ENCODE measurements at places on chromosomes 1 and 21. TPM values are rescaled to one million over a fixed set of nuclear protein-coding genes. Genes with fewer than 3 reads are reported as not detected.

WDR77 gene
- 47.7 TPM for total RNA-seq

RAVER2 gene
- 0.47 TPM for total RNA-seq

GLUL gene
- total RNA-seq = 150 TPM

NADK gene
- total RNA-seq = 62.1 TPM

CD53 gene
- total RNA-seq = not detected

SPRR2E gene
- not detected for total RNA-seq

TAF1A gene
- total RNA-seq = 10.8 TPM

OLIG1 gene
- not detected for total RNA-seq

ADAMTS4 gene
- total RNA-seq = not detected

HES3 gene
- total RNA-seq = not detected

KIF21B gene
- 1.7 TPM for total RNA-seq

DNA sequence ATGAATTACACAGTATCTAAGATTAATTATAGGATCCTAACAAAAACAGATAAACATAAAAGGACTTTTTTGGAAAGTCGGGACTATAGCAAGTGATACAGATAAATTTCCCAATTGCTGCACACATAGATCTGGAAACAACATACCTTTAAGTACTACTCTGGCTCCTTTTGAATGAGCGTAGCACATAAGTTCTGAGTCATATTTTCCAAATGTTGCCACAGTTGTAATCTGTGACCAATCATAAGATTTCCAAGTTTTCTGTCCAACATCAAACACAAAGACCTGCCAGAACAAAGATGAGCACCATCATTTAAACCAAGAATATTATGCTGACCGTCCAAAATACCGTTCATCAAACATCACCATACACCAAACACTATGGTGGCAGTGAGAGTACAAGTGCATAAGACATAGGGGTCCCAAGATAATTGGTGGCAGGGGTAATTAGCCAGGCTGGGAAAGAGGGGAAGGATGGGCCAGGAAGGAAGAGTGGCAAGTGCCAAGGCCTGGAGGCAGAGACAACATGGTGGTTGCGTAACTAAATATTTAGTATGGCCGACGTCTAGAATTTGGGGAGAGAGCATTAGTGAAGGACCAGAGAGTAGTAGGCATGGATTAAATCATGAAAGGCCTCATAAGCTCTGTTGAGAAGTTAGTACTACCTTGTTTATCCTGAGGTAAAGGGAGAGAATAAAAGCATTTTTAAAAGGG is 3.6 kb downstream of the CTBS start:
- no peak overlapping the region for H3K27ac ChIP-seq
- DNase-seq = no peak
- no peaks in the 10 kb centered on the region for H3K27me3 ChIP-seq
- H3K4me1 ChIP-seq = peaks cover 24% of the 10 kb centered on the region

DNA sequence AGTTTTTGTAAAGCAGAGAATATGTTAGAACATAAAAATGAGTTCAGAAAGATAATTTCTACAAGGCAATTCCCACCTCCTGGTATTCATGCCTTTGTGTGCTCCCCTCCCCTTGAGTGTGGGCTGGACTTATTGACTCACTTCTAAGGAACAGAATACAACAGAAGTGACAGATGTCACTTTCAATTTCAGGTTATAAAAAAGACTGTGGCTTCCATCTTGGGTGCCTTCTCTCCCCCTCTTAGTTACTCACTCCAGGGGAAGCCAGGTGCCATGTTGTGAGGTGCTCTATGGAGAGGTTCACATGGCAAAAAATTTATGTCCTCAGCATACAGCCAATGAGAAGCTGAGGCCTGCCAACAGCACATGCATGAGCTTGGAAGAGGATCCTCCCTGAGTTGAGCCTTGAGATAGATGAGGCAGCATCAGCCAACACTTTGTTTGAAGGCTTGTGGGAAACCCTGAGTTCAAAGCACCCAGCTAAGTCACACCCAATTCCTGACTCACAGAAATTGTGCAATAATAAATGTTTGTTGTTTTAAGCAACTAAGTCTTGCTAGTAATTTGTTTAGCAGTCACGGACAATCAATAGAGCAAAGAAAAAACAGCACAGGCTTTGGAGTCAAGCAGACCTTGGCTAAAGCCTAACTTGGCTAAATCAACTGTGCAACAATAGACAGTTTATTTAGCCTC is 73.5 kb upstream of the NGF start:
- no peak for DNase-seq
- peak overlapping the region; percentile 22 for H3K27ac ChIP-seq
- H3K4me1 ChIP-seq = peaks cover 43% of the 10 kb centered on the region
- no peaks in the 10 kb centered on the region for H3K27me3 ChIP-seq

GRCh38 chr1:205287076-205287475 is 34.5 kb downstream of the NUAK2 start:
- H3K36me3 ChIP-seq = no peaks in the 10 kb centered on the region
- DNase-seq = no peak
- no peak overlapping the region for H3K4me3 ChIP-seq
- no peak overlapping the region for H3K27ac ChIP-seq

GRCh38 chr1:59285691-59286090 is 11.2 kb upstream of the FGGY start:
- no peak overlapping the region for H3K27ac ChIP-seq
- DNase-seq = no peak
- no peak overlapping the region for H3K4me3 ChIP-seq
- no peaks in the 10 kb centered on the region for H3K36me3 ChIP-seq

DNA sequence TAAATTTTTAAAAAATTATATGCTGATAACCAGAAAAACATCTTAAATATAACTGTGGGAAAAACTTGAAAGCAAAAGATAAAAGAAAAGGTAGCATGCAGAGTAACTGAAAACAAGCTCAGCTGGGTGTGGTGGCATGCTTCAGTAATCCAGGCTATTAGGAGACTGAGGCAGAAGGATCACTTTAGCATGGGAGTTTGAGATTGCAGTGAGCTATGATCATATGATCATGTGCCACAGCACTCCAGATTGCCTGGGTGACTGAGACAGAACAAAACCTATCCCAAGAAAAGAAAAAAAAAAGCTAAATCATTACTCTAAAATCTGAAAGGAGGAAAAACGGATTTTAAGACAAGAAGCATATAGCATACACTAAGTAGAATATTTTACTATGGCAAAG is 1624.0 kb downstream of the AMY1C start:
- no peak overlapping the region for H3K4me3 ChIP-seq
- no peak overlapping the region for H3K27ac ChIP-seq
- no peaks in the 10 kb centered on the region for H3K27me3 ChIP-seq
- H3K36me3 ChIP-seq = no peaks in the 10 kb centered on the region

DNA sequence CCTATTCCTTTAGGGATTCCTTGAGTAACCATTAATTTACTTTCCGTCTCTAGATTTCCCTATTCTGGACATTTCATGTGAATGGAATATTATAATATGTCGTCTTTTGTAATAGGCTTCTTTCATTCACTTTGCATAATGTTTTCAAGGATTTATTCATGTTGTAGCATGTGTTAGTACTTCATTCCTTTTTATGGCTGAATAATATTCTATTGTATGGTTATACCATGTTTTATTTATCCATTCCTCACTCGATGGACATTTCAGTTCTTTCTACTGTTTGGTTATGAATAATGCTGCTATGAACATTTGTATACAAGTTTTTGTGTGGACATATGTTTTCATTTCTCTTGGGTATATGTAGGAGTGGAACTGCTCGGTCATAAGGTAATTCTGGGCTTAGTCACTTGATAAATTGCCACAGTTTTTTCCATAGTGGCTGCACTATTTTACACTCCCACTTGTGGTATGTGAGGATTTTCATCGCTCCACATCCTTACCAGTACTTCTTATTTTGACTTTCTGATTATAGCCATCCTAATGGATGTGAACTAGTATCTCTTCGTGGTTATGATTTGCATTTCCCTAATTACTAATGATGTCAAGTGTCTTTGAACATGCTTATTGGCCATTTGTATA is 17.7 kb downstream of the PPP2R5A start:
- H3K4me1 ChIP-seq = no peaks in the 10 kb centered on the region
- no peak overlapping the region for H3K4me3 ChIP-seq
- H3K27ac ChIP-seq = no peak overlapping the region
- no peak for DNase-seq
- H3K36me3 ChIP-seq = no peaks in the 10 kb centered on the region
- no peaks in the 10 kb centered on the region for H3K27me3 ChIP-seq

GRCh38 chr1:198185146-198185545 is 28.3 kb downstream of the NEK7 start:
- DNase-seq = no peak
- no peaks in the 10 kb centered on the region for H3K4me1 ChIP-seq
- H3K36me3 ChIP-seq = no peaks in the 10 kb centered on the region
- H3K27ac ChIP-seq = no peak overlapping the region
- H3K4me3 ChIP-seq = no peak overlapping the region

- no peaks in the 10 kb centered on the region for H3K36me3 ChIP-seq
- 0 out of 2 replicates have a peak, but pooled peaks cover 3% of the 10 kb centered on the region for H3K4me1 ChIP-seq
- H3K4me3 ChIP-seq = no peak overlapping the region
- H3K27me3 ChIP-seq = no peaks in the 10 kb centered on the region
- no peak overlapping the region for H3K27ac ChIP-seq
Measured at GRCh38 chr1:38239258-38239835, 192.8 kb upstream of the POU3F1 start.

DNA sequence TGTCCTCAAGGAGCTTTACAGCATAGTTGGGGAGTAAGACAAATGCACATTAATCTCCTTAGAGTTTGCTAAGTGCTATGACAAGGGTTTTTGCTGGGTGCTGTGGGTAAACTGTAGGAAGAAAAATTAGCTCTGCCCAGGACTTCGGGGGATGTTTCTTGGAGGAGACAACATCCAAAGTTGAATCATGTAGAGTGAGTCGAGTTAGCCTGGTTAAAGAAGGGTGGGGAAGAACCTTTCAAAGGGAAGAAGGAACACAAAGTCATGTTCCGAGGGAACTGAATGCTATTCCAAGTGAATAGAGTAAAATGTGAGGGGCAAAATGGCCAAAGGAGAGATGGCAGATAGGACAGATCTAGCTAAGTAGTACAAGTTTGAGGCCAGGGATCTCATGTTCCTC is 17.1 kb downstream of the SPRTN start:
- H3K27ac ChIP-seq = no peak overlapping the region
- no peak overlapping the region for H3K4me3 ChIP-seq
- peaks cover 29% of the 10 kb centered on the region for H3K36me3 ChIP-seq
- no peak for DNase-seq

DNA sequence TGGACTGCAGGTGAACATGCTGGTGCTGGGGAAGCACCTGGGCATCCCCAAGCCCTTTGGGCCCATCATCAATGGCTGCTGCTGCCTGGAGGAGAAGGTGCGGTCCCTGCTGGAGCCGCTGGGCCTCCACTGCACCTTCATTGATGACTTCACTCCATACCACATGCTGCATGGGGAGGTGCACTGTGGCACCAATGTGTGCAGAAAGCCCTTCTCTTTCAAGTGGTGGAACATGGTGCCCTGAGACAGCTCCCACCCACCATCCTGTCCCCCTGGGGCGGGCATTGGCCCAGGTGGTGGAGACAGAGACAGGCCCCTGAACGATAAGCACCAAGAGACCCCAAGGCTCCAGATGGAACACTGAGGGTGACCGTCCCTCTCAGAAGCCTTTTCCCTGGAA is 25.2 kb upstream of the PADI4 start:
- H3K27me3 ChIP-seq = no peaks in the 10 kb centered on the region
- DNase-seq = no peak
- no peak overlapping the region for H3K4me3 ChIP-seq

DNA sequence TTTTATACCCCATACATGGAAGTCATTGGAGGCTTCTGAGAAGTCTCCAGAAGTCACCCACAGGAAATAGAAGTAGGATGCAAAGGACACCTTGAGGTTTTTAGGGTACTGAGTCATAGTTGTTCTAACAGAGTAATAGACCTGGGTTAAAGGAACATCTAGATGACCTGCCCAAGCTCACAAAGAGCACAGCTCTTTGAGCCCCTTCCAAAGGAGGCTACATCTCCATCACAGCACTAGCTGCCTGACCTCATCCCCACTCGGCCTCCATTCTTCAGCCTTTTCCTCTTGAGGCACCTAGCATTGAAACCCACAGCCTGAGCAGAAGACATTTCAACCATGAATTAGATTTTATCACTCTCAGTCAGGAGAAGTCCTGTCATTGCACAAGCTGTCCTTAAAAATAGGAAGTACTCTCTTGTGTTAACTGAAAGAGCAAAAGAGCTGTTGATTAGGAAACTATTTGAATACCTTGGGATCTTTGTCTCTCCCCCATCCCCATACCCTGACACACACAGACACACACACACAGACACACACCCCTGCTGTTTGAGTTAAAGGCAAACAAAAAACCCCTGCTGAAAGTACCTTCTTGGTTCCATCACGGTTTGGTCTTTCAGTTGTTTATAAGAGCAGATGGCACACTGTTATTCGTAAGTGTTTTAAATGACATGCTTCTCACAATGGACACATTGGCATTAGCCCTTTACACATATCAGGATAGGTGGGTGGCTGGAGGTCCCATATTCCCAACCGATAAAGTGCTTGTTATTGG is 22.2 kb downstream of the MKNK1 start:
- DNase-seq = no peak
- H3K4me1 ChIP-seq = no peaks in the 10 kb centered on the region
- H3K27ac ChIP-seq = no peak overlapping the region
- no peak overlapping the region for H3K4me3 ChIP-seq
- no peaks in the 10 kb centered on the region for H3K27me3 ChIP-seq

GRCh38 chr1:6801966-6802365 is 16.7 kb downstream of the CAMTA1 start:
- no peak for DNase-seq
- no peak overlapping the region for H3K4me3 ChIP-seq
- peaks cover 36% of the 10 kb centered on the region for H3K4me1 ChIP-seq
- no peak overlapping the region for H3K27ac ChIP-seq
- H3K27me3 ChIP-seq = no peaks in the 10 kb centered on the region

DNA sequence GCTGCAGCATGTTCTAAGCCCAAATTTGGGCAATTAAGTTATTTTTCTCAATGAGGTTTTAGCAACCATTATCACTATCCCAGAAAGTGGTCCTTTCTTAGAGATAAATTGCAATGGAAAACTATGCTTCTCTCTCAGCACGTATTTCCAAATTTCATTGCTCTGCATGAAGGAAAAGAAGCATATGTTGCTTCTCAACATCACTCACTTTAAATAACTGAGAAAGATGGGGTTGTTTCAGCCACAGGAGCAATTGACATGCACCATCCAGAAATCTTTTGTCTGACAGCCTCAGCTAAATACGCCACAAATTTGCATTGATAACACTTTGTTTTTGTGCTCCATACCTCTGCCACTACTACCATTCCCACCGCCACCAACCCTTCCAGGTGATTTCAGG is 157.6 kb upstream of the PKN2 start:
- H3K4me1 ChIP-seq = no peaks in the 10 kb centered on the region
- no peak overlapping the region for H3K27ac ChIP-seq
- no peaks in the 10 kb centered on the region for H3K36me3 ChIP-seq
- H3K27me3 ChIP-seq = no peaks in the 10 kb centered on the region

- no peak overlapping the region for H3K27ac ChIP-seq
- no peak overlapping the region for H3K4me3 ChIP-seq
- no peak for DNase-seq
- H3K4me1 ChIP-seq = no peaks in the 10 kb centered on the region
Measured at GRCh38 chr1:205353612-205354011, 3.1 kb downstream of the KLHDC8A start.

- H3K4me1 ChIP-seq = no peaks in the 10 kb centered on the region
- H3K4me3 ChIP-seq = no peak overlapping the region
- no peaks in the 10 kb centered on the region for H3K36me3 ChIP-seq
- H3K27me3 ChIP-seq = peaks cover 8% of the 10 kb centered on the region
Measured at GRCh38 chr1:61089338-61089737, 7.0 kb downstream of the NFIA start.
